ENCODE measurements at places on chromosomes 3 and 15. TPM values are rescaled to one million over a fixed set of nuclear protein-coding genes. Genes with fewer than 3 reads are reported as not detected.

Gene SLCO2A1
- 0.70 TPM for total RNA-seq

Gene C3orf70
- not detected for total RNA-seq

Gene LSAMP
- not detected for total RNA-seq

Gene CCDC33
- 15.4 TPM for total RNA-seq

Gene ZNF660
- total RNA-seq: 1.0 TPM

Gene MIX23
- 44.8 TPM for total RNA-seq

Gene IFT57
- 65.7 TPM for total RNA-seq

Gene CCR2
- not detected for total RNA-seq

Gene NRG4
- 5.2 TPM for total RNA-seq

Gene CCDC80
- 162 TPM for total RNA-seq

Gene CFAP44
- total RNA-seq: 9.1 TPM

Gene CRYGS
- total RNA-seq: 4.4 TPM

Gene GUCA1C
- total RNA-seq: not detected
